ENCODE measurements at places on chromosomes 7 and 10. TPM values are rescaled to one million over a fixed set of nuclear protein-coding genes. Genes with fewer than 3 reads are reported as not detected.
A peak's percentile ranks its signal among the peaks of the same experiment; 100 is the strongest.

DNA sequence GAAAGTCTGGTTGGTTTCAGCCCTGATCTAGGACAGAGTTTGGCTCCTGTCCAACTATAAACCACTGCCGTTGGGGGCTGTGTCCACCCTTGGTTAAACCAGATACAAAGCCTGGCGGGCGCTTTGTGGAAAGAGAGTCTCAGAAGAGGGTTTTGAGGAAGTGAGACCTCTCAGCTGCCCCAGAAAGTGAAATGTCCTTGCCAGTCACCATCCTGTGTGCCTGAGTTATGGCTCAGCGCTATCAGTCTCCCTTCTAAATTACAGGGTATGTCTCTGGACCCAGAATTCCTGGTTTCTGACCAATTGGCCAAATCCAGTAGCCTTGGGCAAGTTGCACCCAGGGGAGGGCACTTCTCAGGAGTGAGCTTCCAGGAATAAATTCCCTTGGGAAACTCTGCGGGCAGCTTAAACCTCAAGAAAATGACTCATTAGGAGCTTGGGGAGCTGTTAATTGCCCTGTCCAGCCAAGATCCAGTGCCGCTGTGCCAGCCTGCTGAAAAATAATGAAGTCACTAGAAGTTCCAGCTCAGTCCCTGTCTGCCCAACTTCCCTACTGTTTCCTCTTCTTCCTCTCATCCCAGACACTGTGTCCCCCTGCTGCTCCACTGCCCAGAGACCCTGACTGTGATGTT, 66.7 kb upstream of the PDZD8 start:
- no peak for DNase-seq

The SPDYE18 gene
- 4.3 TPM for total RNA-seq

- no peak for DNase-seq
Measured at GRCh38 chr10:53479365-53479764, 706.8 kb upstream of the MBL2 start.

DNA sequence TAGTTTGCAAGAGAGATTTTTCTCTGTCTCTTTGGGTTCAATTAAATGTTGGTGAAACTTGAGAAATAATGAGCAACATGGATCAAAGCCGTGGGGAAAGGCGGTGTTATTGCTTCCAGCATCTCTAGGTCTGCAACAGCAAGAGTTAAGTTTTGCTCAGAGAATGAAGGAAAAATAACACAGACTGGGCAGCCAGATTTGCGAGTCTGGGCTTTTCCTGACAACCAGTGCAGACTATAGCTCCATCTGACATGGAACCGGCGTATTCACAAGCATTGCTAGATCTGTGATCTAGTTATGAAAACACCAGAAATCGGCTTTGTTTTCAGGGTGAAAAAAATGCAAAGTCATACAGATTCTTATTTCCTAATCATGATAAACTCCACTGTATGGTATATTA, 110.4 kb downstream of the CAMK1D start:
- DNase-seq = no peak

The FAM20C gene
- 36.7 TPM for total RNA-seq

- no peak for DNase-seq
Measured at GRCh38 chr7:6279937-6280336, 7.5 kb upstream of the CYTH3 start.

The PAX4 gene
- total RNA-seq = 0.55 TPM

The MPP7 gene
- 10.8 TPM for total RNA-seq

DNA sequence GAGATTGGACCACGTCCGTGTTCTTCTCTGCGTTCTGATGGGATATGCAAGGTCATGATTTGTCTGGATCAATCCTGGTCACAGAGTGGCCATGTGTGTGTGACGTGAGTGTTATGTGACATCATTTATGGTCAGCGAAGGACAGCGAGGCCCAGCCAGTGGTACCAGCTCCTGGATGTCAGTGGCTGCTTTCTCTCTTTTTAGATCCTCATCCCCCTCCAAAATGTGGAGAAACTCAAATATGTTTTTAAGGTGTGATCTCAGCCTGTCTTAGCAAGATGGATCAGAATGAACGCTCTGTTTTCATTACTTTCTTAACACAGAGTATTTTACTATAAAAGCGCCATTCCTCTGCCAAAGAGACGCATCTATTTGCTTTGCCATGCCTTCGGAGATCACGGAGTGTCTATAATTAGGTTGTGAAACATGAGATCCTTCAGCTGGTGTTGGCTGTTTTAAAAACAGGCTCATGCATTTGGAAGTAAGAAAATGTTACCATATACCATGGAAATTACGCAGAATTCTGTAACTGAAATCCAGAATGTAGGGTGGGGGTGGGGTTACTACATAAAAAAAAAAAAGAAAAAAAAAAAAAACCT, 245.5 kb upstream of the TCERG1L start:
- DNase-seq = no peak

- no peak for DNase-seq
Measured at GRCh38 chr7:30389791-30390190, 88.8 kb downstream of the NOD1 start.

DNA sequence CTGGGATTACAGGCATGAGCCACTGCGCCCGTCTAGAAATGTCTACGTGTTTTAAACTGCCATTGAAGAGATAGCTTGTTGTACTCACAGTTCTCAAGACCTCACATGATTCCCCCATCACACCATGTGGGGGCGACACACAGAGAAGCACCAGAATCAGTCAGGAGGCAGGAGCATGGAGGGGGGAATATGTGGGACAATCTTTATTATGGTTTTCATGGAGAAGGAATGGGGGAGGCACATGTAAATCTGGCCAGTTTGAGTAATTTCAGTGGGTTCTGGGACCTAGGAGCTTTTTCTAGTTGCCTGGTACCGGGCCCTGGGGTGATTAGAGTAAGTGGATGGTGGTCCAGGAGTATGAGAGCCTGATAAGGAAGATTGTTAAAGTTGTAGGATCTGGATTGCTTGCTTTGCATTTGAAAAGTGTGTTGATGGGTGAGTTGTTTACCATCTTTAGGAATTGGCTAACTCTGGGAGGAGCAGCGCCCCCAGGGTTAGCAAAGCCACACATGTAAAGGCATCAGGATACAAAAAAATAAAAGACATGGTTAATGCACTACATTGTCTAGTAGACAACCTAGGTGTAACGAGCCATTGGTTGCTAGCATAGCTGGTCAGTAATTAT, 85.4 kb upstream of the SLC13A1 start:
- no peak for DNase-seq

DNA sequence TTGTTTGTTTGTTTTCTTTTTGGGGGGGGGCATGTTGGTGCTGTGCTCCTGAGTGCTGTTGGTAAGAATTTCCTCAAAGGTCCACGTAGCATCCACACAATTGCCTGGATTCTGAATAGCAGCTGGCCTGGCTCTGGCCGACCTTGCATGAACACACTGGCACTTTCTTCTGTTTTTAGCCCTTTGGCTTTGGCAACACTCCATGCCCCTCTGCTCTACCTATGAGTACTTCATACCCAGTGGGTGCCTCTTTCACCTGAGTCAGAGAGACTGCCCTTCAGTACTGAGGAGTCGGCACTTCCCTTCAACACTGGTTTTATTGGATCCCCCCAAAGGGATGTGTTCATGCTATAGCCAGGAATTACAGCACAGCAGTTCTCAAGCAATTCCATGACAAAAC, 7.2 kb upstream of the NPVF start:
- DNase-seq = no peak

- DNase-seq = no peak
Measured at GRCh38 chr7:31493714-31494181, 20.1 kb upstream of the ITPRID1 start.

The SOSTDC1 gene
- total RNA-seq = 3.8 TPM

DNA sequence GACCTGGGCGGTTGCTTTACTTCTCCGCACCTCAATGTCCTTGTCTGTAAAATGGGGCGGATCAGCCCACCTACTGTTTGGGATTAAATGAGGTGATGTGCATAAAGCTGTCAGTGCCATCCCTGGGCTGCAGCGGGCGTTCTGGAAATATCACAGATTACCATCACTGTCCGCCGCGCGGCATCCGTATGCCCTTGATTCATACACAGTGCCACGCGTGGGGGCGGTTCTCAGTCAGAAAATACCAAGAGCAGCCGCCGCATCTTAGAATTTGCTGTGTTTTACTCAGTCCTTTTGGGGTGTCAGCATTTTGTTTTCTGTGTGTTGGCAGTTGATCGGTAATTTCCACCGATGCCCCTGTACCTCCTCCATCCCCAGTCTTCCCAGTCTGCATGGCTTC, 338.8 kb downstream of the DPP6 start:
- DNase-seq = no peak

- DNase-seq = no peak
Measured at GRCh38 chr10:12661671-12662070, 312.3 kb downstream of the CAMK1D start.

GRCh38 chr10:61195211-61195610, 251.2 kb upstream of the RHOBTB1 start:
- DNase-seq = no peak

- no peak for DNase-seq
Measured at GRCh38 chr10:77036993-77037734, 600.4 kb downstream of the KCNMA1 start.

- no peak for DNase-seq
Measured at GRCh38 chr7:103524042-103524907, 78.3 kb upstream of the SLC26A5 start.

The LAMTOR4 gene
- 179 TPM for total RNA-seq

DNA sequence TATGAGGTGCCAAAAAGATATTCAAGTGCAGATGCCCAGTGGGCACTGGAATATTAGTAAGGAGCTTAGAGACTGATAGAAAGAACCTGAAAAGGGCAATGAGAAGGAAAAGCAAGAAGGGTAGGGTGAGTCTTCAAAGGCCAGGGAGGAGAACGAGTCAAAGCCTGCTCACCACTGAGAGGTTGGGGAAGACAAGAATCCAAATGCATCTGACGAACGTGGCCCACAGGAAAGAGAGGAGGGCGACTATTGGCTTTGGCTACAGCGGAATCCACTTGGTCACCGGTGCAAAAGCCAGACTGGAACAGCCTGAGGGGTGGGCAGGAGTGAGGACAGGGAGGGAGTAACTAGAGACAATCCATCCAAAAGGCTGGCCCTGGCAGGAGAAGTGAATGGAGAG, 216.7 kb upstream of the KLF14 start:
- no peak for DNase-seq

GRCh38 chr10:35876248-35876647, 234.2 kb upstream of the FZD8 start:
- no peak for DNase-seq

- peak; percentile 80 for DNase-seq
Measured at GRCh38 chr7:150448789-150449147, 1.7 kb upstream of the GIMAP8 start.

The NUTM2A gene
- 7.6 TPM for total RNA-seq

All from testis (tissue), 5 donors.